ENCODE measurements at places on chromosomes 7 and 10. TPM values are rescaled to one million over a fixed set of nuclear protein-coding genes. Genes with fewer than 3 reads are reported as not detected.

Gene SLC13A4
- 0.23 TPM for polyA plus RNA-seq

Gene SKAP2
- polyA plus RNA-seq: 0.91 TPM

Gene CALCR
- 0.12 TPM for polyA plus RNA-seq

Gene ZNF92
- polyA plus RNA-seq: 1.6 TPM

Gene CFAP70
- 1.9 TPM for polyA plus RNA-seq

Gene UPK3BL2
- polyA plus RNA-seq: 10.4 TPM

Gene CHN2
- 0.02 TPM for polyA plus RNA-seq

Gene MYO3A
- not detected for polyA plus RNA-seq

Gene CYP2C19
- polyA plus RNA-seq: not detected

Gene POLR2J2
- 4.8 TPM for polyA plus RNA-seq

Gene GIMAP1
- not detected for polyA plus RNA-seq

Gene ADRA2A
- polyA plus RNA-seq: not detected

Gene HOXA13
- not detected for polyA plus RNA-seq

Gene ZNF33B
- polyA plus RNA-seq: 9.3 TPM

Gene PTER
- polyA plus RNA-seq: not detected

Gene OSBPL3
- polyA plus RNA-seq: 22.6 TPM

Gene PLXDC2
- 2.5 TPM for polyA plus RNA-seq

Gene EMX2
- not detected for polyA plus RNA-seq

Gene ZSWIM8
- 112 TPM for polyA plus RNA-seq

Gene KEL
- polyA plus RNA-seq: 0.05 TPM

Gene SPDYE5
- polyA plus RNA-seq: not detected

Gene UNC5B
- polyA plus RNA-seq: 13.8 TPM

Gene CFTR
- polyA plus RNA-seq: not detected

Gene GPR141
- not detected for polyA plus RNA-seq

Gene BRI3
- 108 TPM for polyA plus RNA-seq

Gene PPP3CB
- 18.4 TPM for polyA plus RNA-seq

Gene TUBAL3
- not detected for polyA plus RNA-seq

DNA sequence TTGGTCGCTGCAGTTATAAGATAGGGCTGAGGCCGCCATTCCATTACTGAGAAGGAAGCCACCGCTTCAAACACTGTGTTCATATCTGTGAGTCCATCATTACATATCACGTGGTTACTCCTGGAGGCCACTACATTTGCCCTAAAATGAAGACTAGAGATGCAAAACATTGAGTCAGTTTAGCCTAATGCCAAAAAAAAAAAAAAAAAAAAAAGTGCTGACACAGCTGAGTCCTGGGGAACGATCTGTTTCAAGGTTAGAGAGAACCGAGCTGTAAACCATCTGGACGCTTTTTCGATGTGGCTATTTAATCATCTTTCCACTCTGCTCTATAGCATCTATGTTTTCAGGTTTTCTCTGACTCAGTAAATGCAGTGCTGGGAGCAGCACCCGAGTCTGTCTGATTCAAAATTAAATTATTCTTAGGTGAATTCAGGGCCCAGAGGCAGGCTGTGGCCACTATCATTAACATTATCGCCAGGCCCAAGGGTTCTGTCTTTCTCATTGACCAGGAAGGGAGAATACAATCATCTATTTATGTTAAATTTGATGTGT lies 449.1 kb downstream of the PAXIP1 start:
- DNase-seq: peak; percentile 57

DNA sequence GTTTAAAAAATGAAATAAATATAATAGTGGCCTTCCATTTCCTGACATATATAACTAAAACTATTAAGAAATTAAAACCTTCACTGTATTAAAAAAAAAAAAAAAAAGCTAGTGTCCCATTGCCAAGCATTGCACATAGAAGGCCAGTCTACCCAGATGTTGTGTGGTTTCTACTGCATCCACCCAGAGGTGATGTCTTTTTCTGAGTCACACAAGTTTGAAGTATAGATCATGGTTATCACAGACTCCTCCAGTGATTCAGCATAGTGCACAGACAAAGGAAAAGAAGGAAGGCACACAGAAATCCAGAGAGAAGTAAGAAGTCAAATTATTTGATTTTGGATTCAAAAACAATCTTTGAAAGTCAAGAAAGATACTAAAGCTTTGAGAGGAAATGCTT lies 429.0 kb downstream of the ETV1 start:
- no peak for DNase-seq

DNA sequence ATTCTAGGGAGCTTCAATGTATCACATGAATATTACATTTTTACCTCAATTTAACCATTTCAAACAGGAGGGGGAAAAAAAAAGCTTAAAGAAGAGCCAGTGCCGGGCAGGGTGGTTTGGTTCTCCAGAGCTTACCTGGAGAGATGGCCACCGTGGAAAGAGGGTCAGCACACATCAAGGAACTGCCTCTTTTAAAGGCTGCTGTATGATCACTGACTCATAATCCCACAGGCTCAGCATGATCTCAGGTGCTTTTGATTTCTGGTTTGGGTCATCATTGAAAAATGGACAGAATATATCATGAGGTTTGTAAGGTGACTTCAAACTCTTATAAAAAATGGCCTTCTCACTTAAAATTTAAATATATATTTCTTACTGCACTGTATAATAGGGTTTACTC lies 67.5 kb upstream of the MDFIC start:
- DNase-seq: no peak

- DNase-seq: no peak
These were observed 205.2 kb upstream of the SVIL start for GRCh38 chr10:29839826-29840515.

- no peak for DNase-seq
These were observed 199.9 kb upstream of the ZMIZ1 start for GRCh38 chr10:78868861-78869260.

DNA sequence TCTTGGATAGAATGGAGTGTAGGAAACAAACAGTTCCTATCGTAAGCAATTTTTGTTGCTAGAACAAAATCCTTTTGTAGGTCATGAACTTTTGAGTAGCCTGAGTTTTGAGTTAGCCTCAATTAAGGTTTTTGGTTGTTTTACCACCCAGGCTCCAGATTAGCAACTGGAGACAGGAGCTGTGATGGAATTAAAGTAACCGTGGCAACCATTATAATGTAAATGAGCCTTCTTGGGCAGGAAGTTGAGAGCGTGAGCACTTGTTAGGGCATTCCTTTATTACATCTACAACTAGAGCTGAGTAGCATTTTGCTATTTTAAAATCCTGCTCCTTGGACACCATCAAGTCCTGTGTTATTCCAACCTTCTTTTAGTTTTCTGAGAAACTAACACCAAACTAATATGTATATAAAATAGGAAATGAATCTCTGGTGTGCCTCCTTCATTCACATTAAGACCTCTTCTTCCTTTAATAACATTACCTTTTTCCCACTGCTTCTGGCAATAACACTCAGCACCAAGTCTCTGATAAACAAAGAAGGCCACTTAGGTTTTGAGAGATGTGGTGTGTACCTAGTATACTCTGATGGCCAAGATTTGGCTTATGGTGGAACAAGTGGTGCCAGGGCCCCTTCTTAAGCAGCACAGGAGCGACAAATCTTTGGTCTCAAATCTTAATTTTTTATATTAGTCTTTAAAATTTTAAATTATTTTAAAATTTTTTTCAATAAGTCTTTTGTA lies 34.0 kb downstream of the AHCYL2 start:
- DNase-seq: no peak

GRCh38 chr10:126009650-126010049 lies 113.3 kb downstream of the FANK1 start:
- no peak for DNase-seq

- no peak for DNase-seq
These were observed 10.7 kb downstream of the ATOH7 start for GRCh38 chr10:68221196-68221595.

- DNase-seq: peak; percentile 81
These were observed 11.0 kb upstream of the AHCYL2 start for GRCh38 chr7:129213828-129214227.

- no peak for DNase-seq
These were observed 538.5 kb downstream of the HTR7 start for GRCh38 chr10:90319188-90319914.

DNA sequence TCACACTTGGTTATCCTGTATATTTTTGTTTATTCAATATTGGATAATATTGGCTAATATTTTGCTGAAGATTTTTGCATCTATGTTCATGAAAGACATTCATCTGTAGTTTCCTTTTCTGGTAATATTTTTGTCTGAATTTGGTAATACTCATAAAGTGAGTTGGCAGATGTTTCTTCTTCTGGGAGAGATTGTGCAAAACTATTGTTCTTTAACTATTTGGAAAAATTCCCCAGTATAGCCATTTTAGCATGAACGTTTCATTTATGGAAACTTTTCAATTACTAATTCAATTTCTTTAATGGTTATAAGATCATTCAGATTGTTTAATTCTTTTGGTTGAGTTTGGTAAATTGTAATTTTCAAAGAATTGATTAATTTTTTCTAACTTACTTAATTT lies 560.8 kb upstream of the FZD8 start:
- no peak for DNase-seq

GRCh38 chr10:49518982-49519578 lies 19.8 kb downstream of the ERCC6 start:
- peak; percentile 67 for DNase-seq

GRCh38 chr7:145263886-145264285 lies 428.0 kb upstream of the TPK1 start:
- no peak for DNase-seq

DNA sequence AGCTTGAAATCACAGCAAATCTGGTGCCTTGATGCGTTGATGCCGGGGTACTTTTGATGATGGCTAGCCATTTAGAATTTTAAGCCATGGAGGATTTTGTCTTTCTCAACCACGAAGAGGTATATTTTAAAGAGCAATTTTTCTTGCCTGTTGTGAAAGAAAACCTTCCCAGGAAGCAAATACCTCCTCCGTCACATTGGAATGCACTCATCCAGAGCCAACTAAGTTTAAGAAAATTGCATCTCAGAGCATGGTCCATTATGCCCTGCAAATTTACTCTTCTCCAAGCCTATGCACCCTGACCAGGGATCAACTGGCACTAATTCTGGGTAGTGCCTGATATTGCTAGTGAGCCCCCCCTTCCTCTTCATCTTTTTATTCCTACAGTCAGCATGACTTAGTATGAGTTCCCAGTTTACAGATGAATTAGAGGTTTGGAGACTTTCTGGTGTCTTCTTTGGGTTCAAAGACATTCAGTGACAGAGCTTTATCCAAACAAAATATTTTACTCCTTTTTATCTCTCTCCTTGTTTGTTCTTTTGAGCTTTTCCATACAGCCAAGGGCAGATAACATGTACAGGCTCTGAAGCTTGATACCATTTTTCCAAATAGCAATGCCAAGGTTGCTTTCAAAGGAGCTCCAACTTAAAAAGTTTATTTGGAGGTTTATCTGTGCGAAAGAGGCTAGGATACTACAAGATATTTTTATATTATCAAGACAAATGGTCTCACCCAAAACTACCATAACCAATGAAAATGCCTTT lies 56.6 kb upstream of the ANK3 start:
- no peak for DNase-seq

- DNase-seq: no peak
These were observed 63.4 kb downstream of the GPR26 start for GRCh38 chr10:123729523-123729922.

DNA sequence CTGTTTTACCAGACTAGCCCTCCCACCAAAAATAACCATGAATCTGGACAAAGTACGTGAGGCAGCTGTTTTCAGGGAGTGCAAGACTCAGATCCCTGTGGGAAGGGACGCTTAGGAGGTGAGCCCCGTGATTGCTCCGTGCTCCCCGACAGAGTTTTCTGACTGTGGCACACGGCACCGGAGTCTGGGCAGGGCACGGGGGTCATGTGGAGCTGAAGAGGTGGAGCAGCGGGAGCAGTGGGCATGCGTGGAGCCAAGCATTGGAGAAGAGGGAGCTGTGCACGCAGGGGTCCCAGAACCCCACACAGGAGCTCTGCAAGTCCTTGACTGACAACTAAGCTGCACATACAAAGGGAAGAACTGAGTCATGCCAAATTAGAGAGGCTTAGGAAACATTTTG lies 11.1 kb upstream of the CAMK2B start:
- DNase-seq: no peak

GRCh38 chr10:65891073-65891981 lies 1034.5 kb upstream of the LRRTM3 start:
- DNase-seq: no peak

DNA sequence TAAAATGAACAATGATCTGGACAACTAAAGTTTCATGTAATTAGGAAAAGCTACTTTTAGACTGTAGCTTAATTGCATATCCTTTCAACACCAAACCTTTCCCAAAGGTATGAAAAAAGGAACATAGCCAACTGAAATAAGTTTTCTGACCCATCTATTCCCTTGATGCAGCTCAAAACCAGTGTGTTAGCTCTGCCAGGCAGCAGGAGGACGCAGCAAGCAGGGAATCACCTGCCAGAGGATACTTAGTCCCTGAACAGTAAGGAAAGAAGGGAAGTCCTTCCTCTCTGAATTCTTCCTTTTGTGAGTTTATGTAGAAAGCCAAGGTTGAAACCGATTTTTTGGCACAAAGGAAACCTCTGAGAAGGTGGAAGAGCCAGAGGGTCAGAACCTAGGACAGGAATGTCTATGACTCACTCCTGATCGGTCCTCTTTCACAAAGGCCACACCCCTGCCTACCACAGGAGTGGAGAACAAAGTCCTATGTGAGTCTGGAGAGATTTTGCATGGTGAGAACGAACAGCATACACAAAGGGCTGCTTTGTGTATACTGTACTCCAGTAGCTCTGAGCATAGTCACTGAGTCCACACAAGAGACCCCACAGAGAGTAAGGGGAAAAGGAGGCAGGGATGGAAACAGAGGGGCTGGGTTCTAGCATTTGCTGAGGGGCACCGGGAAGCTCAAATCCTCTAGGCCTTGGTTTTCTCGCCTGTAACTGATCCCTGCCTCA lies 68.8 kb upstream of the GSDME start:
- no peak for DNase-seq

GRCh38 chr10:107169516-107169915 lies 5.0 kb upstream of the SORCS1 start:
- peak; percentile 30 for DNase-seq

GRCh38 chr10:92244796-92245195 lies 46.1 kb downstream of the CPEB3 start:
- no peak for DNase-seq

- DNase-seq: no peak
These were observed 67.2 kb downstream of the TBXAS1 start for GRCh38 chr7:139896288-139896687.

DNA sequence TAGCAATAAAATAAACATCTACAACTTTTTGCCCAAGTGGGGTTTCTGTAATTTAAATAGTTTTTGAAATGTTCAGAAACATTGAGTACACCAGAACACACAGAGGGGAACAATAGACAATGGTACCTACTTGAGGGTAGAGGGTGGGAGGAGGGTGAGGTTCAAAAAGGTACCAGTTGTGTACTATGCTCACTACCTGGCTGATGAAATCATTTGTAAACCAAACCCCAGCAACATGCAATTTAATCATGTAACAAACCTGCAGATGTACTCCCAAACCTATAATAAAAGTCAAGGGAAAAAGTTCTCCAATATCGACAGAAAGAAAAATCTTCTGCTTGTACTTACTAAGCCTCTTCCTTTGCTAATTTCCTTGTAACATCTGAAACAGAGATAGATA lies 4.2 kb upstream of the TES start:
- DNase-seq: no peak

Measured in SK-N-SH (cell line).